Activated CD4-positive, CD25-positive, alpha-beta regulatory T cell (primary cell): ENCODE measurements at places on chromosomes 7 and 10.

GRCh38 chr7:85600395-85600794 is 413.5 kb upstream of the SEMA3D start:
- DNase-seq, result no peak

GRCh38 chr7:78587443-78588044 is 789.0 kb downstream of the PHTF2 start:
- DNase-seq, result no peak

- no peak for DNase-seq
These were observed 274.5 kb upstream of the MGMT start for GRCh38 chr10:129192344-129193128.

DNA sequence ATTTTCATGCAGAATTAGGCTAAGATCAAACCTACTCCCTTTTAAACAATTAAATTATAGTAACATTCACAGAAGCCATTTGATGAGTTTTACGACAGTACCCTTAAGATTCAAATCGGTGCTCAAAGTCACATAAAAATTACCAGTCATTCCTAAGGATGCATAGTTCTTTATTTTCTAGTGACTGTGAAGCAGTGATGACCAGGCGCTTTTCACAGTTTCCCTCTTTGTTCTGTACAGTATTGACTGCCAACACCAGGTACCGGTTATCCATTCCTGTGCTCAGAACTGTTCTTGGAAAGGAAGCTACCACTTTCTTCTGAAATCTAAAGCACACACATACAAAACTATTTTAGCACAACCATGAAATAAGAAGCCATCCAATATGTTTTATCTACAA is 1.9 kb downstream of the DNA2 start:
- no peak for DNase-seq

- no peak for DNase-seq
These were observed 22.2 kb downstream of the PLA2G12B start for GRCh38 chr10:72932259-72933015.

GRCh38 chr7:46288861-46289260 is 367.8 kb upstream of the IGFBP3 start:
- DNase-seq, result no peak

DNA sequence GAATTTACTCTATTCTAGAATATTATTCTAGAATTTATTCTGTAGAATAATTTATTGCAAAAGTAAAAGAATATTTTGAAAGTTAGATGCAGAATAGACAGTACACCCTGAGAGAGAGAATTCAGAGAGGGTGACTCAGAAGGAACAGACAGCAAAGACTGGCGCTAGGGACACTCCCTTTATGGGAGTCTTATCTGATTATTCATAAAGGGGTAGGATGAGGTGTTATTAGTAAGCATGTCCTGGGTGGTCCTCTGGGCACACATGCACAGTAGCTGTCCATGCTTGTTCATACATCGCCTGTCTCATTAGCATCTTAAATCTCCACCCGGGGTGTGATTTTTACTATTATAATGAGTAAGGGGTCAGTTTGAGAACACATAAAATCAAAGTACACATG is 100.1 kb downstream of the XPNPEP1 start:
- DNase-seq, result no peak
